Activated naive CD4-positive, alpha-beta T cell treated with anti-CD3 and anti-CD28 coated beads, Interleukin-2, amount 50 U/mL, for 72 hours (primary cell): ENCODE measurements at places on chromosomes 4 and X. TPM values are rescaled to one million over a fixed set of nuclear protein-coding genes. Genes with fewer than 3 reads are reported as not detected.

Gene SPIN4
- total RNA-seq, result 8.3 TPM

Gene MAGEA11
- not detected for total RNA-seq

Gene FAM9A
- not detected for total RNA-seq

Gene MAGED4B
- 3.6 TPM for total RNA-seq

Gene RS1
- total RNA-seq, result not detected

Gene MAMLD1
- total RNA-seq, result 2.7 TPM

Gene BMPR1B
- total RNA-seq, result not detected

Gene SEPTIN11
- 20.6 TPM for total RNA-seq

DNA sequence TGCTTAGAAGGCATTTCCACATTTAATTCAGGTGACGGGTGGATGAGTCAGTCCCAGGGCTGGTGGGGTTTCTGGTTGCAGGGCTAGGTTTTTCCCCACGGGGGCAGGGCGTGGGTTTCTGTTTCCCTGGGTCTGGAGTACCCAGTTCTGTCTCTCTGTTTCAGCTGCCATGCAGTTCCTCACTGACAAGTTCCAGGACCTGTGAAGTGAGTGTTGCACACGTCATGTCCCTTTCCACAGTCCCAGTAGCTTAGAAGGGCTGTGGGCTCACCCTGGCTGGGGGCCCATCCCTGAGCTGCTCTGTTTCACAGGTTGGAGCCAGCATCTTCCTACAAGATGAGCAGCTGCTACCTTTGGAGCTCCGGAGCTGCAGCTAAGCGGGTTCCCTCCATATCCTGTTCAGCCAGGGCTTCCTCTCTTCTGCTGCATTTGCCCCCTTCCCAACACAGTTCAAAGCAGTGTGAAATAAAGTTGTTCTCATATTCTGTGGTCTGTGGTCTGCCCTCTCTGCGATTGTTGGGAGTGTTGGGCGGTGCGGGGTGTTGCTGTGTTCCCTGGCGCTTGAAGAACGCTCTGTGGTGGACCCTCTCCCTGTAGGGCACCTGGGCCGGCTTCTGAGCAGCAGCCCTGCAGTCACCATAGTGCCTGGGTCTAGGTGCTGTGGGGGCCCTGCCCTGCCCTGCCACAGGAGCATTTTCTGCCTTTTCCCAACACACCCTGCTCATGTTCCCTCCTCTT is 3.9 kb downstream of the LOC101059915 start:
- DNase-seq, result peak; percentile 69

DNA sequence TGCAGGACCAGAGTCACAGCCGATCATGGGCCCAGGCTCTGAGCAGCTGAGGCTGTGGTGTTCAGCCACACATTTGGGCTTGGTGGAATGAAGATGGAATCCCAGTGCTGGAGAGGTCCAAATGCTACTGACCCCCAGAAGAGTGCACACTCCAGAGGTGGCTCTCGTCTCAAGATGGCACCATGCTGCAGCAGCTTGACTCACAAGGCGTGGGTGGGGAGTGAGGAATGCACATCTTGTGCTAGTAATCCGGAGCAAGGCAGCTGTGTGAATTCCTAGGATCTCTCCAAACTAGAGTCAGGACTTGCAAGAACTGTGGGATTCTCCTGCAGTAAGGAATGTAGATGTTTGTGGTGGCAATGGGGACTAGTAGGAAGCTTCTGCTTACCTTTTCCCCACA is 28.7 kb downstream of the RAB28 start:
- DNase-seq, result no peak

DNA sequence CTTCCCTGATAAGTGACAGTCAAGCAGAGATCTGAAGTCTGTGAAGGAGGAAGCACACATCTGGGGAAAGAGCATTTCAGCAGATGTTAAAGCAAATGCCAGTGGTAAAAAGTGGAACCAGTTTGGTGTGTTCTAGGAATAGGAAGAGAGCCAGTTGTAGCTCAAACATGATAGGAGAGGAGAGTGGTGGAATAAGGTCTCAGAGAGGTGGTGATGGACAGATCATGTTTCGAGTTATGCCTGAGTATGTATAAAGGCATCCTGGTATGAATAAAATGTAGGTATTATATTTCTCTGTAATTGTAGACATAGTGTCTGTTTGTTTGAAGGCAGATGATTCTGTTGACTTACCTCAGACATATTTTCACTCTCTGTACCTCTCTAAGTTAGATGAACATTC is 89.1 kb downstream of the LARP7 start:
- no peak for DNase-seq

DNA sequence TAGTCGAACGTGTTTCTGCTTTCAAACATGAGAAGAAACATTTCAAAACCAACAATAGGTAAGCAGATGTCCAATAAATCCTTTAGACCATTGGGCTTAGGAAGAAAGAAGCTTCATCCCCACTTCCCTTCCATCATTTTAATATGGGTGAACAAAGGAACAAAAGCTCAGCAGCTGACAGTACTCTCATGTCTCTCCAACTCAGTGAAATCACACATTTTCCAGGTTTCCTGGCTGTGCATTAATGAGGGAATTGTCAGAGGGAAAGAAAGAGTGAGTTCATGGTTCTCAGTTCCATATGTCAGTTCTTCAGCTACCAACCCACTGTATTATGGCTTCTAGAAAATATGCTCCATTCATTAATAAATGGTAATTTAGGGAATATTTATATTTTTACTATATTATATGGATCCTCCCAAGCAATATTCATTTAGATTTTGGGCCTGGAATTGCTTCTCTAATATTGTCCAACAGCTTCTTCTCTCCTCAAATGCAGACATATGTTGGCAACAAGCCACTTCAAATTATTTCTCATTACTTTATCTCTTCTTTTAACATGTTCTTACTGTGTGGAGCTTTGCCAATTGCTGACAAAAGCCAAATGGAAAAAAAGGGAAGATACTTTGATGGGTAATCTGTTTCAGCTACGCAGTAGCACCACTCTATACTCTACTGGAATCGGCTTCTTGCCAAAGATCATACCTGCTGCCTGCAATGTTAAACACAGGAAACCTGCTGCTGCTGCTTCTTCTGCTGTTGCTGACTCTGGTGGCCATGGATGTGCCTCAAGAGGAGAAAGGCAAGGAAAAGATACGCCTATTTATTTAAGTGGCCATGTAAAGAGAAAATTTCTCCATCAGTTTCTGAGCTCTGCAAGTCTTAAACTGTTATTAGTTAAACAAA is 1757.6 kb downstream of the ARAP2 start:
- DNase-seq, result no peak

- no peak for DNase-seq
Measured at GRCh38 chr4:140049849-140050637, 103.9 kb downstream of the MAML3 start.

DNA sequence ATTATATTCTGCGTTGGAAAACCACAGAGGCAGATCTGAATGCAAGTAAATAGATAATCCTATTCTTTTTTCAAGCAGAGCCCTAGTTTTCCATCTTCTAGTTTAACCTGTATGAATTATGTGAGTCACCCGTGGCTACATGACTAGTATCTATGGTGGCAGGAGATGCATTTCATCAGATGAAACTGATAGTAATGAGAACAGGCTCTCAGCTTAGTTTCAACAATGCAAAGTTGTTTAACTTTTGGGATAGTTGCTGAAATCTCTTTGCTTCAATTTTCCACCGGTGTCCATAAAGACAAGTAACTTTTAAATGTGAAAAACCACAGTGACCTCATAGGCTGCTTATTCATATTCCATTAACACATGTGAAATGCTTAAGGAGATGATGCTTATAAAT is 1317.4 kb upstream of the TENM3 start:
- no peak for DNase-seq

DNA sequence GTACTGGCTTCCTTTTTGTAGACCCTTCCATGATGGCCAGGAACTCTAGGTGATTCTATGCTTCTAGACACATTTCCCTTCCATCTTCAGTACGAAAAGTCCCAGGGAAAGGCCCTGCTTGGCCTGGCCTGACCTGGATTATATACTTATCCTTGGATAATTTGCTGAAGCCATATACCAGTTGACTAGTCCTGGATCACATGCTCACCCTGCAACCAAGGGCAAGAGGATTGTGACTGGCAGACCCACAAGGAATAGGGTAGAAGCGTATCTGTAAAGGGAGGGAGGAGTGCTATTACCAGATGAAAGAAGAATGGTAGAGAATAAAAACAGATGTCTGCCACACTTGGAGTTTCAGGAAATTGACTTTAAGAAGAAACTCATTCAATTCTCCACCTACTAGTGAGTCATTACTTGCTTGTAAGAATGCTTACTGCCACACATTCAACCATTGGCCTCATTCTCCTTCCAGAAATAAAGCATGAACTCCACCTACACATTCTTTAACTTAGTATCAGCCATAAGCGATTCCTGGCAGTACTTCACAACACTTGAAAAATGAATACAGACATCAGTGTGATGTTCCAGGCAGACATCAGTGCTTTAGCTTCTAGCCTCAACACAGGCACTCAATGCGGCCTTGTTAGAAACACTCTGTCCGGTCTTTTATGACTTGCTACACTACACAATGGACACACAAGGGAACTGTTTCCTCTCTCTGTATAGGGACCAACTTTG is 141.8 kb downstream of the CBR4 start:
- DNase-seq, result no peak

DNA sequence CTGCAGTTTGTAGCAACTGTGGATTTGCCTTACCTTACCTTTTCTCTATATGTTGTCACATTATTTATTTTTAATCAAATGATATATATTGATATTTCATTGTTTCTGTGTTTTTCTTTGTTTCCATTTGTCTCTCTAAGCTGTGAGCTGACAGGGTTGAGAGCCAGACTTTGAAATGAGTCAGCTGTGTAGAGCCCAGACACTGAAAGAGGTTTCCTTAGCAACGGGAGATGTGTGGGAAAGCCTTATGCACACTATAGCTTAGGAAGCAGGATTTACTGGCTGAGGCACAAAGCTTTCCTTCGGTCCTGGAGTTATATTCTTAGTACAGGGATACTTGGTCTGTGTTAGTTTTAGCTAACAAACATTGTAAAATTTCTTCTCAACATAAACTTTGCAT is 192.2 kb downstream of the FGF13 start:
- DNase-seq, result no peak

DNA sequence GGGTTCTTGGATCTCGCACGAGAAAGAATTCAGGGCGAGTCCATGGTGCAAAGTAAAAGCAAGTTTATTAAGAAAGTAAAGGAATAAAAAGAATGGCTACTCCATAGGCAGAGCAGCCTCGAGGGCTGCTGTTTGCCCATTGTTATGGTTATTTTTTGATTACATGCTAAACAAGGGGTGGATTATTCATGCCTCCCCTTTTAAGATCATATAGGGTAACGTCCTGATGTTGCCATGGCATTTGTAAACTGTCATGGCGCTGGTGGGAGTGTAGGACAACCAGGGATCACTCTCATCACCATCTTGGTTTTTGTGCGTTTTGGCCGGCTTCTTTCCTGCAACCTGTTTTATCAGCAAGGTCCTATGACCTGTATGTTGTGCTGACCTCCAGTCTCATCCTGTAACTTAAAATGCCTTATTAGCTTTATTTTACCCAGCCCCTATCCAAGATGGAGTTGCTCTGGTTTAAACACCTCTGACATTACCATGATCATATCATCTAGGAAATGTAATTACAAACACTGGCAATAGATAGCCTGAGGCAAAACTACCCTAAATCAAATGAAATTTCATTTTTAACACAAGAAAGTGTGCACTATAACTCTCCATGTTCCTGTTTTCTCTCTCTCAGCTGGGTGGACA is 94.3 kb upstream of the ATXN3L start:
- DNase-seq, result no peak

GRCh38 chr4:175807547-175807946 is 4.5 kb downstream of the GPM6A start:
- DNase-seq, result no peak
